ENCODE measurements at places on chromosomes 1 and 21.

- no peaks in the 10 kb centered on the region for H3K36me3 ChIP-seq
- no peaks in the 10 kb centered on the region for H3K27me3 ChIP-seq
- no peak for DNase-seq
- H3K4me3 ChIP-seq: no peak overlapping the region
- H3K27ac ChIP-seq: no peak overlapping the region
Measured at GRCh38 chr1:166808952-166809351, 30.3 kb upstream of the POGK start.

GRCh38 chr1:19720973-19721372 is 56.3 kb downstream of the HTR6 start:
- H3K4me1 ChIP-seq: no peaks in the 10 kb centered on the region
- DNase-seq: no peak
- H3K36me3 ChIP-seq: no peaks in the 10 kb centered on the region
- no peak overlapping the region for H3K27ac ChIP-seq
- no peak overlapping the region for H3K4me3 ChIP-seq

- peak overlapping the region; percentile 95 for H3K4me3 ChIP-seq
- peak overlapping the region; percentile 68 for H3K27ac ChIP-seq
- H3K4me1 ChIP-seq: peaks cover 23% of the 10 kb centered on the region
- H3K36me3 ChIP-seq: no peaks in the 10 kb centered on the region
- H3K27me3 ChIP-seq: no peaks in the 10 kb centered on the region
Measured at GRCh38 chr1:202966006-202966898, 805 bp downstream of the CYB5R1 start.

- H3K36me3 ChIP-seq: no peaks in the 10 kb centered on the region
Measured at GRCh38 chr1:157782931-157783330, 6.0 kb upstream of the FCRL2 start.

DNA sequence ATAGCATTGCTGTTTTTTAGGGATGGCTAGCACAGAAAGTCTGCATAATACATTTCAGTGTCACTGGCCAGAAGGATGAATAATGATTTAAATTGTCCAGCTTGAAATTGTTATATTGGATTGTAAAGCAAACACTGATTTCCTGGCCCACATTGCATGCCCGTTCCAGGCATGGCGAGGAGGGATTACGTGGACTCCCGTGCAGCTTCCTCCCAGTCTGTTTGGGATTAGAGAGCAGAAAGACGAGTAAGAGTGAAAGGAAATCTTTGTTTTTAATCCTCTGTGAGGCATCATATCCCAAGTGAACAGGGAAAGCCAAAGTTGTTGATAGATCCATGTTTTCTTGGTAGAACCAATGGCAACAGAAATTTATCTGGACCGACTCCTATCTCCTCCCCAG is 8.4 kb downstream of the TRIM58 start:
- H3K4me1 ChIP-seq: no peaks in the 10 kb centered on the region
- DNase-seq: no peak
- H3K27ac ChIP-seq: no peak overlapping the region
- no peaks in the 10 kb centered on the region for H3K27me3 ChIP-seq

GRCh38 chr21:28949318-28949717 is 43.4 kb downstream of the LTN1 start:
- H3K27me3 ChIP-seq: no peaks in the 10 kb centered on the region
- H3K4me3 ChIP-seq: no peak overlapping the region
- DNase-seq: no peak
- H3K36me3 ChIP-seq: no peaks in the 10 kb centered on the region
- peaks cover 9% of the 10 kb centered on the region for H3K4me1 ChIP-seq
- H3K27ac ChIP-seq: no peak overlapping the region

GRCh38 chr1:214830941-214831340 is 227.9 kb downstream of the CENPF start:
- H3K27me3 ChIP-seq: no peaks in the 10 kb centered on the region
- H3K27ac ChIP-seq: no peak overlapping the region
- no peaks in the 10 kb centered on the region for H3K4me1 ChIP-seq
- no peaks in the 10 kb centered on the region for H3K36me3 ChIP-seq
- DNase-seq: no peak

GRCh38 chr1:158572226-158572625 is 1.8 kb upstream of the OR6P1 start:
- H3K4me1 ChIP-seq: no peaks in the 10 kb centered on the region
- H3K4me3 ChIP-seq: no peak overlapping the region
- no peak for DNase-seq
- H3K36me3 ChIP-seq: no peaks in the 10 kb centered on the region
- no peak overlapping the region for H3K27ac ChIP-seq
- no peaks in the 10 kb centered on the region for H3K27me3 ChIP-seq

- H3K27me3 ChIP-seq: no peaks in the 10 kb centered on the region
- no peaks in the 10 kb centered on the region for H3K36me3 ChIP-seq
- peaks cover 40% of the 10 kb centered on the region for H3K4me1 ChIP-seq
- H3K27ac ChIP-seq: no peak overlapping the region
- no peak overlapping the region for H3K4me3 ChIP-seq
Measured at GRCh38 chr21:38272215-38272614, 15.4 kb downstream of the KCNJ15 start.

- H3K27ac ChIP-seq: no peak overlapping the region
- H3K4me3 ChIP-seq: no peak overlapping the region
- no peaks in the 10 kb centered on the region for H3K4me1 ChIP-seq
Measured at GRCh38 chr1:40594187-40594531, 62.7 kb downstream of the ZNF684 start.

GRCh38 chr21:31911138-31911907 is 38.5 kb downstream of the HUNK start:
- H3K4me1 ChIP-seq: no peaks in the 10 kb centered on the region
- H3K36me3 ChIP-seq: no peaks in the 10 kb centered on the region
- H3K27ac ChIP-seq: no peak overlapping the region
- peaks cover 5% of the 10 kb centered on the region for H3K27me3 ChIP-seq
- no peak for DNase-seq
- H3K4me3 ChIP-seq: no peak overlapping the region

- DNase-seq: no peak
- H3K4me3 ChIP-seq: no peak overlapping the region
- no peaks in the 10 kb centered on the region for H3K36me3 ChIP-seq
- no peaks in the 10 kb centered on the region for H3K4me1 ChIP-seq
- H3K27ac ChIP-seq: no peak overlapping the region
Measured at GRCh38 chr1:226526801-226527595, 21.6 kb upstream of the STUM start.
